ENCODE measurements at places on chromosomes 2 and 18.

GRCh38 chr2:145587922-145588321 is 1068.0 kb upstream of the ZEB2 start:
- DNase-seq = no peak

DNA sequence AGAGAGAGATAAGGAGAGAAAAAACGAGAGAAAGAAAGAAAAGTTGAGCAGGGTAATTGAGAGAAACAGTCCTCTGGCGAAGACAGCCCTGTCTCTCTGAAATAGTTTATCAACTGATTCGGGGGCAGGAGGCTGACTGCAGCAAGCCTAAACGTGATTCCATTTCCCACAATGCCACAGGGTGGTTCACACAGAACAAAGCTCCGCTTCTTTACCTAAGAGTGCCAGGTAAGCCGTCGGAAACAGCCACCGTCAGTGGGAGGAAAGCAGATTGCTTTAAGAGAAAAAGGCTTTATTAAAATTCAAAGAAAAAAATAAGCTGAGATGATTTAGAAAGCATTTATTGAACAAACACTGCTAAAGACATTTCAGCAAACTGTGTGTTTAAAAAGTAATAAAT is 271.4 kb upstream of the POU3F3 start:
- DNase-seq = no peak

DNA sequence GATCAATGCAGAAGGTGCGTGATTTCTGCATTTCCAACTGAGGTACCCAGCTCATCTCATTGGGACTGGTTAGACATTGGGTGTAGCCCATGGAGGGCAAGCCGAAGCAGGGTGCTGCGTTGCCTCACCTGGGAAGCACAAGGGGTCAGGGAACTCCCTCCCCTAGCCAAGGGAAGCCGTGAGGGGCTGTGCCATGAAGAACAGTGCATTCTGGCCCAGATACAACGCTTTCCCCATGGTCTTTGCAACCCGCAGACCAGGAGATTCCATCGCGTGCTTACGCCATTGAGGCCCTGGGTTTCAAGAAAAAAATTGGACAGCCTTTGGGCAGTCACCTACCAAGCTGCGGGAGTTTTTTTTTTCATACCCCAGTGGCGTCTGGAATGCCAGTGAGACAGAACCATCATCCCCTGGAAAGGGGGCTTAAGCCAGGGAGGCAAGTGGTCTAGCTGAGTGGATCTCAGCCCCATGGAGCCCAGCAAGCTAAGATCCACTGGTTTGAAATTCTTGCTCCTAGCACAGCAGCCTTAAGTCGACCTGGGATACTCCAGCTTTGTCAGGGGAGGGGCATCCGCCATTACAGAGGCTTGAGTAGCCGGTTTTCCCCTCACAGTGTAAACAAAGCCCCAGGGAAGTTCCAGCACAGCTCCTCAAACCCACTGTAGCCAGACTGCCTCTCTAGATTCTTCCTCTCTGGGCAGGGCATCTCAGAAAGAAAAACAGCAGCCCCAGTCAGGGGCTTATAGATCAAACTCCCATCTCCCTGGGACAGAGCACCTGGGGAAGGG is 21.7 kb downstream of the TFPI start:
- DNase-seq = no peak

- DNase-seq = no peak
Observed at GRCh38 chr2:63124218-63124617, 73.6 kb downstream of the OTX1 start.

GRCh38 chr18:37403788-37404187 is 161.8 kb downstream of the CELF4 start:
- no peak for DNase-seq

DNA sequence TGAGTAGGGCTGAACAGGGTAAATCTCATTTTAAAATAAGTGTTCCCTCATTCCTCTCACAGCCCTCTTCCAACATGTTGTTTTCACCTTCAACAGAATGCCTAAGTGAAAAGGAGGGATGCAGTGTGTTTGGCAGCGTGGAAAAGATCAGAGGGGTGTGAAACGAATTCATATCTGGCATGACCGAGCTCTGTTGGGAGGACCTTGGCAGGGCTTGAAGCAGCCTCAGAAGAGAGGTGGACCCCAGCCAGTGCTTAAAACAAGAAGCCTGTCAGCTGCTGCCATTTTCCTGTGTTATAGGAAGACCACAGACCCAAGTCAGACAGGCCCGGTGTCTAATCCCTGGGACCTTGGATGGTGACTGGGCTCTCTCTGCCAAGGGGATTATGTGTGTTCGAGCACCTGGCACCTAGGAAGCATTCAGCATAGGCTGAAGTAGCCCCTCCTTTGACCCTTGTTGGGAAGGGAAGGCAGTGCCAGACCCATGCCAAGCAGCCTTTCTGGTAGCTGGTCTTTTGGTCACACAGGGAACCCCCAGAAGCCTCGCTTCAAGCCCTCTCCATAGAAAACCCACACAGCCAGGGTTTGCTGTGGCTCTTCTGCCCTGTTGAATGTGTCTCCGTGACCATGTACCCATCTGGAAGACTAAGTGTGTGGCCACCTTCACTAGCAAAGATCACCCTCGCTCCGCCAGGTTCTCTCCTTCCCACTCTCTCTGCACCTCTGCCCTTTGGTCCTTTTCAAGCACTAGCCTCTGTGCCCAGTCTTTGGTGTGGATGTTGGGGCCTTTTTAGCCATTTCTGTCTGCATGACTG is 87.5 kb upstream of the ST3GAL5 start:
- DNase-seq = no peak

- no peak for DNase-seq
Observed at GRCh38 chr18:39660141-39660540, 2094.5 kb upstream of the CELF4 start.

DNA sequence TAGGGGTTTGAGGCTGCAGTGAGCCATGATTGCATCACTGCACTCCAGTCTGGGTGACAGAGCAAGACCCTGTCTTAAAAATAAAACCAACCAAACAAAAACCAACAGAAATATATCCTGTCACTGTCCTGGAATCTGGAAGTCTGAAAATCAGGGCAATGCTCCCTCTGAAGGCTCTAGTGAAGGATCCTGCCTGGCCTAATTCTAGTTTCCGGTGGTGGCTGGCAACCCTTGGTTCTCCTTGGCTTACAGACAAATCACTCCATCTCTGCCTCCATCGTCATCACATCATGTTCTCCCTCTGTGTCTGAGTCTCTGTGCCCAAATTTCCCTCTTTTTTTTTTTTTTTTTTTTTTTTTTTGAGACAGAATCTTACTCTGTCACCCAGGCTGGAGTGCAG is 15.9 kb upstream of the VPS4B start:
- no peak for DNase-seq

DNA sequence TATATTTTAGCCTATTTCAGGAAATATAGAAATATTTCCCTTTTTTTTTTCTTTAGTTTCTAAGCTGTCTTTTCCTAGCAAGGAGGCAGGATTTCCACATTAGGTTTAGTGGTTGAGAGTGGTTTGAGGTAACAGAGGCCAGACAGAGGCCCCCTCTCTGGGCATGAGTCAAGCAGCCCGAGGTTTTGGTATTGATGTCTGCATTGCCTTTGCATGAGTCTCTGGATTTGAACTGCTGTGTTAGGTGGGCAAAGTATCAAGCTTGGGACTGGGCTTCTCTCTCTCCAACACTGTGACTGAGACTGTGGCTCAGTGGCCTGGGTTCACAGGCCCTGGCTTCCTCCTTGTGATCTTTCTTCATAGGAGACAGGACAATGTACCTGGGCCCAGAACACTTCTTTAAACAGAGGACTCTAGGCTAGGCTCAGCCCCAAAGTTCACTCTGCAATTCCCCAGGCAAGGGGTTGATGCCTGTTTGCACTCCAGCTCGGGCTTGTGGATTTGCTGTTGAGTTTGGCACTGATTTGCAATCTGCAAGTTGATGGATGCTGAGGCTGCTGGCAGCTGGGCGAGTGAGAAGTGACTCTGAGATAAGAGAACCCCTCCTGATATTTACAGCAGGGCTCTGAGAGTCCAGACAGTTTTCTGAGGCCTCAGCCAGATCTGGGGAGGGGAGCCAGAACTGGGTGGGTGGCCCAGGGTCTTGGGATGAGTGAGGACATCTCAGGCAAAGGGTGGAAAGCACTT is 271.2 kb downstream of the EN1 start:
- no peak for DNase-seq

DNA sequence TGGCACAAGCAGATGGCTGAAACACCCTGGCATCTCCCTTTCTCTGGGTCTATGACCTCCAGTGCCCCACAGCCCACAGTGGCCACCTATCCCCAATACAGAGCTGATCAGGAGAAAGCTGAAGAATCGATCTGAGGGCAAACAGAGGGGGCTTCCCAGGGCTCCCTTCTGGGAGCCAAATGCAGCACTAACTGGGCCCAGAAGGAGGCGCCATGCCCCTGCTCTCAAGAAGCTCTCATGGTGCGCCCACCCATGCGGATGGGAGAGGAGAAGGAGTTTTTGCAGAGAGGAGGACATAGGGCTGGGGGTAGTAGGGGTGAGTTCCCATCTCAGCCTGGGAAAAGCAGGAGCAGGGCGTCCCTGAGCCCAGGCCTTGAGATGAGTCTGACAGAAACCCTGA is 787.3 kb upstream of the RAB6C start:
- DNase-seq = no peak

GRCh38 chr18:44961288-44961995 is 280.8 kb downstream of the SETBP1 start:
- DNase-seq = no peak

Measured in stimulated activated CD4-positive, alpha-beta T cell treated with anti-CD3 and anti-CD28 coated beads, Interleukin-1b, Interleukin-23, amount 100 ng/mL, for 1 hour (primary cell).